NCI-H1048 (cell line): ENCODE measurements at places on chromosomes 7 and 10.

DNA sequence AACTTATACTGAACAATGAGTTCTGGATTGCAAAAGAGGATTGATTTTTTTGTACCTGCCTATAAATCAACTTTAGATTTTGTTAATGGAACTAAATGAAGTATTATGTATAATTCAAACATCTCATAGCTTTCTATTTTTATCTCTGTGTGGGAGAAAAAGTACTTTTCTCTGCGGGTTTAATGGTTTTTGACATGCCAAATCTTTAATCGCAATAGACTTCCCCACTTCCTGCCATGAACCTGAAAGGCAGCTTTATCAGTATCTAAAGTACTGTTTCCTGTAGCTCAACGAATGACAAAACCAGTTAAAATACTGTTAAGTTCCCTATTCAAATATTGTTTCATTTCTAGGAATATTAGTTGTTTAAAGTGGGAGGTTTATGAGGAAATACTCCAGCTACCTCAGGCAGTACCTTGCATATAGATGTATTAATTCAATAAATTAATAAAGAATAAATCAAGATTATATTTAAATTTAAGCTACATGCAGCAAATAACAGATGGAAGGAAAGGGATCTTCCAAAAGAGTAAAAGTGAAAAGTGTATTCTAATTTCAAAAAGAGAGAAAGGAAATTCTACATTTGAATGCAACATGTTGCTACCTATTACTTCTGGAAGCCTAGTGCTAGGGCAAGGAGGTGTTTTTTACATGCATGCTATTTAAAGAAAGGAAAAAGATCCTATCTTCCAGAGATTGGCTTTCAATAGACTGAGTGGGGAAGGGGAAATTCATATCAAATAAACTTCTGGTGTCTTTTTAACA is 75.9 kb downstream of the SVOPL start:
- no peak for DNase-seq

- DNase-seq: no peak
Observed at GRCh38 chr7:32762925-32763293, 128.7 kb downstream of the KBTBD2 start.

- DNase-seq: no peak
Observed at GRCh38 chr7:118080947-118081346, 103.0 kb upstream of the LSM8 start.

DNA sequence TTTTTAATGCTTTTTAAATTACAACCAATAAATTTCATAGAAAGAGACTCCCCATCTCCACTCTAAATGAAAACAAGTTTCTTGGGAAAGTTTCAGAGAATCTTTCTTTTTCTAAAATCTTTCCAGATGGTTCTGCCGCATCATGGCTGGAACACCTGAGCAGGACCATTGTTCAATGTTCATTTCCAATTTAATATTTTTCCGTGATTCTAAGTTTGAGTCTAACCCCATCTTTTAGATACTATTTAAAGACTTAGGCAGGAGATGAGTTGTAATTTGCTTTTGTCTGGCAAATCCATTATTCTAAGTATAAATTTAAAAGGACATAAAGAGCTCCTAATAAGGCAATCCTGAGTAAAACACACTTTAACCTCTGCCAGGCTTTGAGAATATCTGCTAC is 325.2 kb downstream of the BICC1 start:
- DNase-seq: no peak

GRCh38 chr7:125112850-125113249 is 183.2 kb upstream of the POT1 start:
- no peak for DNase-seq

DNA sequence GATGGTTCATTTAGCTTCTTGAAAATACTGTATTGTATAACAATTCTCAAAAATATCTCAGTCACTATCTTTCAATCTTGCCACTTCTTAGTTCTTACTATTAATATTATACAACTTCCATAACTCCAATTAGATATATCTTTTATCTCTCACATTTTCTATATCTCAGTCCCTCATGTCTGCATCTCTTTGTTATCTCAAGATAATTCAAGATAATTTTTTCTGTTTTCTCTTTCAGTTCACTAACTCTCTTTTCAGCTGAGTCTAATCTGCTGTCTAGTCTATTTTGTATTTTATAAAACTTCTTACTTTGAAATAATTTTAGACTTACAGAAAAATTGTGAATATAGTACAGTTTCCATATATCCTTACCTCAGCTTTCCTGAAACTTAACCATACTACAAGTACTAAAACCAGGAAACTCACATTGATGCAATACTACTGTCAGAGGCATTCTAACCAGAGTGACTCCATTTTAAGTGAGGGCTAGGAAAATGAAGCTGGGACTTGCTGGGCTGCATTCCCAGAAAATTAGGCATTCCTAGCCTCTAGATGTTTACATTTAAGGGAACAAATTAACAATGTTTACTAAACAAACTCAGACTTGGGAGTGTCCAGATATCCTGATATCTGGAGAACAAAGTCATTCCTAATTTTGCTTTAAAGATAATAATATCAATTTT is 38.4 kb downstream of the DNAJC1 start:
- DNase-seq: no peak
